ENCODE measurements at places on chromosomes 3 and 15.

DNA sequence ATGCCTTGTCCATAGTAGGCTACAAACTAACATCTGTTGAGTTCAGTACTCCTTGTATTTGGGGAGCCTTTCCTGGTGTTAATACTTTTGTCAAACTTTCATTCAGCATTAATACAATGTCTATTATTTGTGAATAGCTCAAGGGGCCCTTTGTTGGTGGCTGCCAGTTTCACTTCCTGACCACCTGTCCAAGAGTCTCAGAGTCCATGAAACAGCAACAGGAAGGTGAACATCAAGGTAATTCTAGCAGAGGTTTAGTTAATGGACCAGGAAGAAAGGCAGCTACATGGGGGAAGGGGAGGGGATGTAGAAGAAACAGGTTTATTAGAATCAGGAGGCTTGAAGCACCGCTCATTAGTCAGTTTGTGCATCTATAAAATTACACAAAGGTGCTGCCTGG, 386.9 kb downstream of the PDCD6IP start:
- no peak overlapping the region for H3K27ac ChIP-seq
- DNase-seq, result peak; percentile 49
- H3K4me1 ChIP-seq, result peaks cover 20% of the 10 kb centered on the region

DNA sequence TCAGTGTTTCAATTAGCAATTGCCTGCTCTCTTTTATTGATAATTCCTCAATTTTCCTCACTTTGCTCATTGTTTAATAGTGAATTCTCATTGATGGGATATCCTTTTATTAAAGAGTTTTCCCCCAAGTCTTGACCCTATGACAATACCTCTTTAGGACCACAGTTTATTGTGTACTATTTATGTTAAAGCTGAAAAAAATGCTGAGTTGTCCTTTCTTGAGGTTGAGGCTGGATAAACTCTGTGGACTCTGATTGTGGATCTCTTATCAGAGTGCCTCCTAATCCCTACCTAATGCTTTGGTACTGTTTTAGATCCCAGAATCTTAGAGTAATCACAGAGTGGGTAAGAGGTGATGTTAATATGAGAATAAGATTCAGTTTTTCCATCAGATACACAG, 416.3 kb upstream of the GBE1 start:
- no peaks in the 10 kb centered on the region for H3K4me1 ChIP-seq
- H3K27ac ChIP-seq, result no peak overlapping the region
- H3K36me3 ChIP-seq, result no peaks in the 10 kb centered on the region
- H3K4me3 ChIP-seq, result no peak overlapping the region
- no peak for DNase-seq

DNA sequence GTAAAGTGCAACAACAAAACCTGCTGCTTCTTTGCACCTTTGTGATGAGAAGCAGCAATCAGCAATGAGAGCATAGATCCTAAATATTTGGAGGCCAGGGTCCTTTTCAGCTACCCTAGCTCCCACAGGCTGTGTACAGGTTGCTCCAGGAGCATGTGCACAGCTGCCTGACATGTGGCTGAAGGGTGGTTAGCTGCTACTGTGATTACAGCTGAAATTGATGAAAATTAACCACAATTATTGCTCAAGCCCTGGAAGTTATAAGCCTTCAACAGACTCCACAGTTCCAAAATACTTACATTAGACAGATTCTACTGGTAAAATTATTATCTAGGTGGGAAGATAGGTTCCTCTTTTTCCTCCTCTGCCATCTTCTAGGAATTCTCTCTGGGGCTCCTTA, 28.5 kb downstream of the COMMD2 start:
- H3K27me3 ChIP-seq, result no peaks in the 10 kb centered on the region
- H3K36me3 ChIP-seq, result no peaks in the 10 kb centered on the region
- no peak overlapping the region for H3K4me3 ChIP-seq
- no peak for DNase-seq
- H3K4me1 ChIP-seq, result no peaks in the 10 kb centered on the region

GRCh38 chr3:40763807-40764206, 239.0 kb downstream of the ZNF621 start:
- peak; percentile 57 for DNase-seq
- H3K27me3 ChIP-seq, result no peaks in the 10 kb centered on the region
- H3K36me3 ChIP-seq, result no peaks in the 10 kb centered on the region
- no peaks in the 10 kb centered on the region for H3K4me1 ChIP-seq
- no peak overlapping the region for H3K27ac ChIP-seq

GRCh38 chr3:30443756-30444673, 162.4 kb upstream of the TGFBR2 start:
- H3K36me3 ChIP-seq, result no peaks in the 10 kb centered on the region
- H3K27ac ChIP-seq, result no peak overlapping the region
- no peak overlapping the region for H3K4me3 ChIP-seq
- H3K27me3 ChIP-seq, result no peaks in the 10 kb centered on the region

- H3K36me3 ChIP-seq, result no peaks in the 10 kb centered on the region
- no peaks in the 10 kb centered on the region for H3K27me3 ChIP-seq
- no peaks in the 10 kb centered on the region for H3K4me1 ChIP-seq
- no peak for DNase-seq
- H3K27ac ChIP-seq, result no peak overlapping the region
Measured at GRCh38 chr15:58490888-58491473, 59.2 kb downstream of the LIPC start.

GRCh38 chr3:42088803-42089530, 2.2 kb upstream of the TRAK1 start:
- peaks cover 20% of the 10 kb centered on the region for H3K36me3 ChIP-seq
- H3K27me3 ChIP-seq, result no peaks in the 10 kb centered on the region
- H3K27ac ChIP-seq, result no peak overlapping the region
- DNase-seq, result no peak
- peaks cover 17% of the 10 kb centered on the region for H3K4me1 ChIP-seq

- H3K27ac ChIP-seq, result no peak overlapping the region
- H3K36me3 ChIP-seq, result peaks cover 27% of the 10 kb centered on the region
Measured at GRCh38 chr15:43446344-43446743, 46.6 kb downstream of the TP53BP1 start.

- no peaks in the 10 kb centered on the region for H3K36me3 ChIP-seq
- DNase-seq, result no peak
- no peak overlapping the region for H3K4me3 ChIP-seq
- peaks cover 5% of the 10 kb centered on the region for H3K4me1 ChIP-seq
Measured at GRCh38 chr3:136518102-136518501, 234.1 kb downstream of the STAG1 start.

- no peaks in the 10 kb centered on the region for H3K27me3 ChIP-seq
- no peaks in the 10 kb centered on the region for H3K36me3 ChIP-seq
- no peaks in the 10 kb centered on the region for H3K4me1 ChIP-seq
- H3K27ac ChIP-seq, result no peak overlapping the region
- H3K4me3 ChIP-seq, result no peak overlapping the region
- DNase-seq, result no peak
Measured at GRCh38 chr3:17011728-17012338, 127.1 kb downstream of the PLCL2 start.

DNA sequence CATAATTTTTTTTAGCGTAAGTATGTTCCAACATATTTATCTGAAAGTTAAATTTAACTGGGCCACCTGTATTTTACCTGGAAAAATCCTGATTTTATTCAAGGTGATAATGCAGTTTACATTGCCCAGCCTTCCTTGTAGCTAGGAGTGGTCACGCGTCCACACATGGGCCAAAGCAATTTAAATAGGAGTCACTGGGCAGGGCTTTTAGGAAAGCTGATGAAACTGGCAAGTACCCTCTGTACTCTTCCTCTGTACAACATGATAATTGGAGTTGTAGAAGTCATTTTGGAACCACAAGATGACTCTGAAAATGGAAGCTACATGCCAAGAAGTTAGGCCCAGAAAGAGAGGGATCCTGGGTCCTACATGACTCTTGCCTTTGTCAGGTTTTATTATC, 9.5 kb downstream of the BTD start:
- no peak for DNase-seq
- H3K27me3 ChIP-seq, result no peaks in the 10 kb centered on the region
- H3K36me3 ChIP-seq, result no peaks in the 10 kb centered on the region
- H3K4me3 ChIP-seq, result no peak overlapping the region
- H3K27ac ChIP-seq, result no peak overlapping the region

GRCh38 chr15:92528736-92529135, 126.8 kb downstream of the FAM174B start:
- no peak overlapping the region for H3K27ac ChIP-seq
- no peak for DNase-seq
- no peak overlapping the region for H3K4me3 ChIP-seq
- no peaks in the 10 kb centered on the region for H3K27me3 ChIP-seq
- no peaks in the 10 kb centered on the region for H3K4me1 ChIP-seq

GRCh38 chr3:146896711-146897110, 291.6 kb upstream of the PLSCR5 start:
- no peak for DNase-seq
- no peak overlapping the region for H3K27ac ChIP-seq
- H3K27me3 ChIP-seq, result no peaks in the 10 kb centered on the region
- no peaks in the 10 kb centered on the region for H3K36me3 ChIP-seq

- no peak overlapping the region for H3K27ac ChIP-seq
- H3K27me3 ChIP-seq, result peaks cover 3% of the 10 kb centered on the region
- H3K4me1 ChIP-seq, result peaks cover 17% of the 10 kb centered on the region
- H3K4me3 ChIP-seq, result no peak overlapping the region
- H3K36me3 ChIP-seq, result no peaks in the 10 kb centered on the region
Measured at GRCh38 chr3:188390343-188390718, 236.4 kb downstream of the LPP start.

GRCh38 chr3:128366136-128366535, 100.6 kb downstream of the DNAJB8 start:
- H3K4me1 ChIP-seq, result peaks cover 27% of the 10 kb centered on the region
- H3K4me3 ChIP-seq, result no peak overlapping the region
- no peak for DNase-seq
- H3K27me3 ChIP-seq, result no peaks in the 10 kb centered on the region

DNA sequence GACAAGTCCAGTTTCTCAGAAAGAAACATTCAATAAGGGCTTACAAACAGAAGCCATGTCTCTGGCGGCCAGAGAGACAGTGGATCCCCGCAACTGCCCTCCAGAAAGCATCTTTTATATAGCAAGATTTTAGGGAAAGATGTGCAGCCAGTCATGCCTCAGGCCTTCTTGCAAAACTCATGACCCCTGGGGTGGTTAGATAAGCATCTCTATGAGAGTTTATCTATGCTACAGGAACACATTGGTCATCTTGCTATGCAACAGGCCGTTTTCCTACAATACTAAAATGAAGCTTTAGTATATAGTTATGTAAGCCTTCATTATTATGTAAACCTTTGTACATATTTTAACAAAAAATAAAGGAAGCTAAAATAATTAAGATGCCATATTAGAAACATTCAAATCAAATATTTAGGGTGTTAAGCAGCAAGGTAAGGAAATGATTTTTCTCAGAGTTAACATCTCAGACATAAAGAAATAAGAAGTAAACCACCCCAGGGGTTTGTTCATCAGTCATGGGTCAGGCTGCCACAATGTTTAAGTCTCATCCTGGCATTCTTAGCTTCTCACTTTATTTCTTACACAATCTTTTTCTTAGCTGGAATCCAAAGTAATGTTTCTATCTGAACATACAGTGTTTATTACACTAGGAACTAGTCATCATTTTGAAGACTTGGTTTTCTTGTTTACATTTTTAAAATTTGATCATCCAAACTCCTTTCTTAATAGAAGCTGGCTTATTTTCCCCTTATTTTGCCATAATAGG, 6.3 kb upstream of the FSIP1 start:
- no peaks in the 10 kb centered on the region for H3K27me3 ChIP-seq
- no peaks in the 10 kb centered on the region for H3K36me3 ChIP-seq
- H3K27ac ChIP-seq, result no peak overlapping the region
- no peak overlapping the region for H3K4me3 ChIP-seq
- H3K4me1 ChIP-seq, result peaks cover 6% of the 10 kb centered on the region

- H3K36me3 ChIP-seq, result no peaks in the 10 kb centered on the region
- H3K27ac ChIP-seq, result no peak overlapping the region
- no peak overlapping the region for H3K4me3 ChIP-seq
- no peaks in the 10 kb centered on the region for H3K27me3 ChIP-seq
Measured at GRCh38 chr3:45272828-45273470, 46.9 kb upstream of the TMEM158 start.

DNA sequence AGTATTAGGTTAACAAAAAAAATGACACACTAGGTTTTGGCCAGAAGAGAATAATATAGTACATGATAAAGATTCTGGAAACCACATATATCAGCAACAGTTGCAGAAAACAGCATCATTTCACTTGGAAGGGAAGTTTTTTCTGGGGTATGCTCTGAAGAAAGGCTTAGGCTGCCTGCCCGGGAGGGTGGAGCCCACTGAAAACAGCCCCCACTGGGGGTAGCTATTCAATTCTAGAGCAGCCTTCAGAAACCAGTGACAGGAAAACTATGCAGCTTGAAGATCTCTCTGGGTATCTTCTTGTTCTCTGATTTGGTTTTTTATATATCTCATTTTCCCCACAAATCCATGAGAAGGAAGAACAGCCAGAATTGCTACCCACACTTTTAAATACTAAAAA, 43.2 kb downstream of the ZMAT3 start:
- no peak for DNase-seq
- no peak overlapping the region for H3K4me3 ChIP-seq
- no peaks in the 10 kb centered on the region for H3K36me3 ChIP-seq
- no peaks in the 10 kb centered on the region for H3K4me1 ChIP-seq
- no peak overlapping the region for H3K27ac ChIP-seq

DNA sequence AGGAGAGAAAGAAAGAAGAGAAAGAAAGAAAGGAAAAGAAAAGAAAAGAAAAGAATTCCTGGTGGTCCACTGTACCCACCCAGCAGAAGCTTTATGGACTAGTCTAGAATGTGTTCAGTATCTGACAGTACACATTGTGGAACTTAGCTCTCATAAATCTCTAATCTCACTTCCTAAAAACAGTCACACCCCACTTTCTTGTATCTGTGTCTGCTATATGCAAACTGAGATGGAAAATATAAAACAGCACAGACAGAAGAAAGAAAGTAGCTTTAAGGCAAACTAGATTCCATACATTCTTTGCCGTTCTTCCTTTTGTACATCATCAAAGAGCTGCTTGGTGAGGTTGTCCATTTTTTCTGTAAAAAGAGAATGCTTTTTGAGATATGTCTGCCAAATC, 41.1 kb upstream of the GNB5 start:
- DNase-seq, result peak; percentile 84
- no peaks in the 10 kb centered on the region for H3K27me3 ChIP-seq
- peak overlapping the region; percentile 75 for H3K27ac ChIP-seq
- H3K36me3 ChIP-seq, result no peaks in the 10 kb centered on the region

- H3K4me1 ChIP-seq, result peaks cover 72% of the 10 kb centered on the region
- no peaks in the 10 kb centered on the region for H3K27me3 ChIP-seq
- H3K27ac ChIP-seq, result peak overlapping the region; percentile 4
- no peak for DNase-seq
Measured at GRCh38 chr3:53198256-53198977, 37.4 kb downstream of the PRKCD start.

DNA sequence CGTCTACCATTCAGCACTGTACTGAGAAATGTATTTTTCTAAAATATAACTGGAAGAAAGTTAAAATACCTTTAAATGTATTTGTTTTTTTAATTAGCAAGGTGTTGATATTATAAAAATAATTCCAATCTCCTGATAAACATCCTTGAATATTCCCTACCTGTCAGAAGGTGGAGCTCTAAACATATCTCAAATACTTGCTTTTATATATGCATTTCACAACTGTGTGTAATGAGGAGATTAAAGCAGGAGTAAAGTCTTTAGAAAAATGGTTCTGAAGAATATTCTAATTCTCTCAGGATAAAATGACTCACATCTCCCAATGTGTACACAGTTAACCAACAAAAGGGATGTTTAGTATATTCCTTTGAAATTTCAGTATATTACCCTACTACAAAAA, 422.7 kb downstream of the PLCL2 start:
- no peak overlapping the region for H3K27ac ChIP-seq
- H3K4me1 ChIP-seq, result peaks cover 9% of the 10 kb centered on the region
- H3K36me3 ChIP-seq, result no peaks in the 10 kb centered on the region

- peaks cover 97% of the 10 kb centered on the region for H3K4me1 ChIP-seq
- DNase-seq, result peak; percentile 87
- H3K27me3 ChIP-seq, result no peaks in the 10 kb centered on the region
- no peaks in the 10 kb centered on the region for H3K36me3 ChIP-seq
- H3K27ac ChIP-seq, result peak overlapping the region; percentile 98
- H3K4me3 ChIP-seq, result no peak overlapping the region
Measured at GRCh38 chr3:71416876-71417275, 166.7 kb downstream of the FOXP1 start.

Data from Karpas-422 (cell line).